CD14-positive monocyte (primary cell): ENCODE measurements at places on chromosomes 13 and 19.
A peak's percentile ranks its signal among the peaks of the same experiment; 100 is the strongest.

DNA sequence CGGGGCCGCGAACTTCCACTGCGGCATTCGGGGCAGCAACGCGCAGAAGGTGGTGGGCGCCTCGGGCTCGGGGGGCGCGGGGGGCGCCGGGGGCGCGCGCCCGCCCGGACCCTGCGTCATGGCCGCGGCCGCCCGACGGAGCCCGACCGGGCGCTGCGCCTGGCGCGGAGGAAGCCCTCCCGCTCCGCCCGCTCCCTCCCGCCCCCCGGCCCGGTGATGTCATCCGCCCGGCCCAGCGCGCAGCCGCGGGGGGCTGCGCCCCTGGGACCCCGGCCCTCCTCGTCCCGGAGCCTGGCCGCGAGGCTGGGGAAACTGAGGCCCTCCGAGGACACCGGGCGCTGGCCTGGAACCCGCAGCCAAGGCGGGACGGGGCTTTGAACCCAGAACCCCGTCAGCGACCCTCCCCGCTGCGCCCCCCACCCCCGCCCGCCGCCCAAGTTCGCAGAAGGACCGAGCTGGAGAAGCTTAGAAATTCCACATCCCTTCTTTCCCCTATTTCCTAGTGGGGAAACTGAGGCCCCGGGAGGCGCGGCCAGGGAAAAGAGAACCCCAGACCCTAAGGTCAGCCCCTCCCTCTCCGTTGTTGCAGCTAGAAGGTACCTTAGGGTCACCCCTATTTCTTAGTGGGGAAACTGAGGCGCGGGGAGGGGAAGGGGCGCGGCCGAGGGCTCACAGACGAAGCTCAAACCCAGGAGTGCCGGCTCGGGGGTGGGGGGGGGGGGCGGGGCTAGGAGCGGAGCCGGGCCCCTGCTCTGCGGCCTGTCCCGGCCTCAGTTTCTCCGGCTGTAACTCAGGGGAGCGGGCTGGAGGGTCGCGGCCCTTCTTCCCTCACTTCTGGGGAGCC is at the start of gene SHC2:
SHC2 (minus strand) TSS at position 157 of the 844 bp plus-strand sequence; CDS start at position 120, 37 bp downstream.
- DNase-seq = no peak

GRCh38 chr19:50300051-50300450 is 29.1 kb downstream of the KCNC3 start:
- DNase-seq = no peak

DNA sequence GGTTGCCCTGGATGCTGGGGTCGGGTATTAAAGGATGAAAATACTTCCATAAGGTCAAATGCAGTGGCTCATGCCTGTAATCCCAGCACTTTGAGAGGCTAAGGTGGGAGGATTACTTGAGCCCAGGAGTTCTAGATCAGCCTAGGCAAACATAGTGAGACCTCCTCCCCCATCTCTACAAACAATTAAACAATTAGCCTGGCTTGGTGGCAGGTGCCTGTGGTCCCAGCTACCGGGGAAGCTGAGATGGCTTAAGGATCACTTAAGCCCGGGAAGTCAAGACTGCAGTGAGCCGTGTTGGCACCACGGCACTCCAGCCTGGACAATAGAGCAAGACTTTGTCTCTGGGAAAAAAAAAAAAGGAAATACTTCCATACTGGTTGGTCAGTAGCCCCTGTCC is 1.5 kb downstream of the KLK11 start:
- DNase-seq = no peak

DNA sequence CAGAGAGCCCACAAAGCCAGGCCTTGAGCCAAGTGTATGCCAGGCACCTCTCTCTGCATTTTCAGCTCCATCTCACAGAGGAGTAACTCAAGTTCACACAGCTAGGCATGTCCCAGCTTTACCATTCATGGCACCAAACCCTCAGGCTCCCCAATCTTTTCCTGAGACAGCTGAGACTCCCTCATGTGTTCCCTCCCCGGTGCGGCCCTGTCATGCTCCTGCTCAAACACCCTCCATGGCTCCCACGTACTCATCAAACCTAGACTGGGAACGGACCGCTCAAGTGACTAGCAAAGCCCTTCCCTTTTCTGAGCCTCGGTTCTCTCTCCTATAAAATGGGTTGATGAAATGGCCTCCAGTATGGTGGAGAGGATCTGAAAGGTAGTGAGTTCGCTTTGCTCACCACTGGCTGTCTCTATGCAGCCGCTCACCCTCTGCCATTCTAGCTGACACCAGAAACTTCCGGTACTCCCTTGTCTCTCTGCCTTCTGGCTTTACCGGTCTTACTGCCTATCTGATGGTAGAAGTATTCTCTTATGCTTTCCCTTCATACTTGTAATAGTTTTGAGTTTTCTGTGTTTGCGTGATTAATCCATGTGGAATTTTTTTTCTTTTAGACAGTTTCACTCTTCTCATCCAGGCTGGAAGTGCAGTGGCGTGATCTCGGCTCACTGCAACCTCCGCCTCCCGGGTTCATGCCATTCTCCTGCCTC is 7.8 kb upstream of the SLC44A2 start:
- DNase-seq = no peak

GRCh38 chr19:55390461-55390880 is 4.7 kb downstream of the RPL28 start:
- DNase-seq = no peak

DNA sequence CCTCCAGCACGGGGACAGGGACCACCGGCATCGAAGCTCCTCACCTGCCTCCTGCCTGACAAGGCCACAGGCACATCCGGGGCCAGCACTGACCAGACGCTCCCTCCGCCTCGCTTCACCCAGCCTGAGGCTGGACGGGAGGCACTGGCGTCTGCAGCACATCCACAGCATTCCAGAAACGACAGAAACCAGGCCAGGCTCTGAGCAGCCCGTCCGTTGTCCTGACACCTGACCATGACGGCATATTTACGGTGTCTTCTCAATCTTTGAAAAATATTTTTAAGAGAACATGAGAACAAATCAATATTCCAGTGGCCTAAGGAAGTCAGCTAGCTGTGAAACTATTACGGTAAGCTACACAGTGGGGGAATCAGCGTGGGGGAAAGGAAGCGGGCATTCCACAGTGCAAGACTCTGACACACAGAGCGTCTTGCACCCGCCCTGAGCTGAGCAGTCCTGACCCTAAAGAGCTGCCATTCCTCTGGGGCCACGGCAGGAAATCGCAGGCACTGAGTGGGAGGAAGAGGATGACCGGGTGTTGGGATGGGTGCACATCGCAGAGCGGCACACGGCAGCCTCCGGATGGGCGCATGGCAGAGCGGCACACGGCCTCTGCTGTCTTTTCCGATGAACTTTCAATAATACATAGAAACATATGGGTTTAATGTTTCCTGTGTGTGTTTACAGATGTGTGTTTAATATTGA is 26.8 kb downstream of the RASA3 start:
- DNase-seq = no peak

GRCh38 chr19:53549340-53549739 is 11.4 kb downstream of the ZNF331 start:
- peak; percentile 74 for DNase-seq

- no peak for DNase-seq
Observed at GRCh38 chr19:13537454-13537853, 31.2 kb upstream of the CACNA1A start.

DNA sequence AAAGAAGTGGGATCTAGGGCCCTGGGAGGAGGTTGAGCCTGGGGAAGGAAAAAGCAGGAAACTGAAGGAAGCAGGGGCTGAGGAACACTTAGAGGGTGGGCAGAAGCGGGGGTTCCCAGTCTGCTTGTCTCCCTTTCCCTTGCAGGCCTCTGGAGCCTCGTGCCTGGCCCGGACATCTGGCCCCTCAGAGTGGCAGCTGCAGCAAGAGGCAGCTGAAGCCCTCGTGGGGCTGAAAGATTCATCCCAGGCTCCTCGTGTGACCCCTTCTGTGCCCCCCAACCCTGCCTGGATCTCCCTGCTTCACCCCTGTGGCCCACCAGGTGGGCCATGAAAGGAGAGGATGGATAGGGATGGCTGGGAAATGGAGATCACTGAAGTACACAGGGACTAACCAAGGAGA is 5.5 kb downstream of the DMRTC2 start:
- DNase-seq = no peak

- no peak for DNase-seq
Observed at GRCh38 chr19:49679771-49680413, 2.8 kb downstream of the PRMT1 start.

GRCh38 chr19:9865732-9866501 is 30.8 kb downstream of the PIN1 start:
- no peak for DNase-seq

DNA sequence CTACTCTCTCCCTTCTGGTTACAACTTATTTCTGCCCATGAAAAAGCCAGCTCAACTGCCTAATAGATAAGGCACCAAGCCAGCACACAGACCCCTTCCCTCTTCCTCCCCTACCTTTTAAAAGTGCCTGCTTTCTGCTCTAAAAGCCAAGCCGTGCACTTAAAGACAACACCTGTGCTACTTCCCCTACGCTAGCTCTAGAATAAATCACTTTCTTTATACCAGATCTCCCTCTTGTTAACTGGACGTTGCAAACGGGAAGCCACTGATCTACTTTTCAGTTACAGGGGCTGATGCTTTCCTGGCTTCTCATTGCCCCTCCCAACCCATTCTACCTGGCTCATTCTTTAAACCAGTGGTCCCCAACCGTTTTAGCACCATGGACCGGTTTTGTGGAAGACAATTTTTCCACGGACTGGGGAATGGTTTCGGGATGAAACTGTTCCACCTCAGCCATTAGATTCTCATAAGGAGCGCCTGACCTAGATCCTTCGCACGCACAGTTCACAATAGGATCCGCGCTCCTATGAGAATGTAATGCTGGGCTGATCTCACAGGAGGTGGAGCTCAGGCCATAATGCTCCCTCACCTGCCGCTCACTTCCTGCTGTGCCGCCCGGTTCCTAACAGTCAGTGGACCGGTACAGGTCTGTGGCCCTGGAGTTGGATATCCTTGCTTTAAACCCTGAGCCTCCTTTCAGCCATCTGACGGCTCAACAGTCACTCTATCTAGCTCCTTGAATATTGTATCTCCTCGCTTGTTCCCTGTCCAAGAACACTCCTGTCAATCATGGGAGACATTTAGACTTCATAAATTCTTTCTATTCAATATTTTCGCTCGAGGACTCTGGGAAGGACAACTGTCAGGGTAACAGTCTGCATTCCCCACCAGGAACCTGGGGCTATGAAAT is 841 bp upstream of the ZNF223 start:
- no peak for DNase-seq

GRCh38 chr13:59043016-59043415 is 1120.7 kb downstream of the DIAPH3 start:
- DNase-seq = no peak

DNA sequence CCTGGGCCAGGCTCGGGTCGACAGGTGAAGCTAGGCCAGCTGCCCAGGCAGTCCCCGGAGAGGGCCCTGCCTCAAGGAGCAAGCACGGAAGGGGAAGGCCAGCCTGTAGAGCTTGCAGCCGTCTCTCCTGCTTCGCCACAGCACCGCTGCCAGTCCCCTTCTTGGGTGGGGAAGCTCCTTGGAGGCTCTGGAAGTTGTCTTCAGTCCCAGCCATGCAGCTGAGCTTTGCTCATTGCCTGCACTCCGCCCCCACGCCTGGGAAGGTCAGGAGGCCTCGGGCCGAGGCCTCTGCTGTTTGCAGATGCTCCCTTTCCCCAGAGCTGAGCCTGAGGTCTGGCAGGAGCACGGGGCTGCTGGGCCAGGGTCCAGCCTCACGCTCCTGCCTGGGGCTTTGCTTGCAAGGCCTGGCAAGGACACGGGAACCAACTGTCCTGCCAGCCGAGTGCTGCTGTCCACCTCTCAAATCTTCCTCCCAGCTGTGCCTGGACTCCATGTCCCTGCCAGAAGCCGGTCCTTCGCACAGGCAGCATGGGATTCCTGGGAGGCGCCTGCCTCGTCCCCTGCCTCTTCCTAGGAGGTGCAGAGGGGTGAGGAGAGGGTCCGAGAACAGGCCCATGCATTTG is 13.3 kb downstream of the PLEKHF1 start:
- DNase-seq = no peak

DNA sequence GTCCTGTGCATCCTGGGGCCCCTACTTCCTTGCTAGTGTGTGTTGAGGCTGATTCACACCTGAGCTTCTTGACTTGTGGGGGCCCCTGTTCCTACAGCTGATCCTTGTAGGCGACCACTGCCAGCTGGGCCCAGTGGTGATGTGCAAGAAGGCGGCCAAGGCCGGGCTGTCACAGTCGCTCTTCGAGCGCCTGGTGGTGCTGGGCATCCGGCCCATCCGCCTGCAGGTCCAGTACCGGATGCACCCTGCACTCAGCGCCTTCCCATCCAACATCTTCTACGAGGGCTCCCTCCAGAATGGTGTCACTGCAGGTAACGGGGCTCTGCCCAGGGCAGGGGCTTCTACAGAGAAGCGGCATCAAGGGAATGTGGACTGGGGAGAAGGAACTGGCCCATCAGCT is 25.5 kb downstream of the UPF1 start:
- DNase-seq = no peak

DNA sequence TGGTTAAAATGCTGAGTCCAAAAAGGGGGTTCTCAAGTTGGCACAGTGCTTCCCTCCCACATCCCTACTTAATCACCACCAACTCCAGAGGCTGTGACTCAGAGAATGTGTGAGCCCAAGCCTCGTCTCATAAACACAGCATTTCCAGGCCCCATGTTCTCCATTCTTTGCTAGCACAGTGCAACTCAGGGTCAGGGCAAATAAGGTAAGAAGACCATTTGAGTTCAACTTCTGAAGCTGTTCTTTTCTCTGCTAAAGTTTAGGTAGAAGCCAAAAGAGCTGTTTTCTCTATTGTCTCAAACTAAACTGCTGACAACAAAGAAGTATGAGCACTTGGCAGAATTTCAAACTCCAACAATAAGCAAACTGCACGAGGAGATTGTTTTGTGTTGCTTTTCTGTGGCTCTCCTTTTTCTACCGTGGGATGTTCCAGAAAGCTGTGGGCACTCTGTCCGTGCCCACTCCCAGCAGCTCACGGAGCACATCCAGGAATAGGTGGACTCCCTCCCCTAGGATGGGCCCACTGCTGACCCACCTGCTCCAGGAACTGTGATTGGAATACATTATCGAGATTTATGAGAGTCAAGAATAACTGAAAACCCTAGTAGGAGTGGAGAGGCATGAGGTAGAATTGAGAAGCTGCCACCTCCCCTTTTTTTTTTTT is 494.3 kb downstream of the COG6 start:
- no peak for DNase-seq

- peak; percentile 87 for DNase-seq
Observed at GRCh38 chr19:56111601-56112312, 9.3 kb downstream of the ZNF787 start.

DNA sequence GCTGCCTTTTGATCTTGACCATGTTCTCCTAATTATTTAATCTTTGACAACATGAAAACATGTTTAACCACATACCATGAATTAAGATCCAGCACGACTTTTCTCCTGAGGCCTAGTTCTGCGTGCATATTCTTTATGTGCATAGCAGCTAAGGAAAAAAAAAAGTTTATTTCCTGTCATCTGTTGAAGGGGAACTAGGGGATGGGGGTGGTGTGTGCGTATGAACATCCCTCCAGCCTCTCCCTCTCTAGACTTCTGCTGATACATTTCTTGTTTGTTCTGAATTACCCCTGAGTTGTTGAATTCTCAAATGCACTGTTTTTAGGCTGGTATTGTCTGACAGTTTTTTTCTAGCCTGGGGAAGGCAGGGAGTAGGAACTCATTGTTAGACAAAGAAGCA is 543.3 kb downstream of the FGF9 start:
- no peak for DNase-seq

DNA sequence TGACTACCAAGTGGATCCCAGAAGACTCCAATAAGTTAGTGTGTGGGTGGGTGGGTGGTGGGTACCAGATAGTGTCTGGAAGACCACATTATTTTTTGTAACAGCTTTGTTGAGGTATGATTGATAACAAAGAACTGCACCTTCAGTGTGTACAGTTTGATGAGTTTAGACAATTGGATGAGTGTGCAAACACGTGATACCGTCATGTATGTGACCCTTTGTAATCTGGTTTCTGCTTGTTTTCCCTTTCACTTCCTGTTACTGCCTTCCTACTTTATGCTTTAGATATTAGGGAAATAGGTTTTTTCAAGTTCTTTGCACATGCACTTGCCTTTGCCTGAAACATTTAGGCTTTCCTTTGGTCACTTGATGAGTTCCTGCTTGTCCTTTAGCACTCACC is 8.5 kb downstream of the RPL21 start:
- peak; percentile 85 for DNase-seq
